MV-4-11 (cell line): ENCODE measurements at places on chromosomes 16 and 17.

DNA sequence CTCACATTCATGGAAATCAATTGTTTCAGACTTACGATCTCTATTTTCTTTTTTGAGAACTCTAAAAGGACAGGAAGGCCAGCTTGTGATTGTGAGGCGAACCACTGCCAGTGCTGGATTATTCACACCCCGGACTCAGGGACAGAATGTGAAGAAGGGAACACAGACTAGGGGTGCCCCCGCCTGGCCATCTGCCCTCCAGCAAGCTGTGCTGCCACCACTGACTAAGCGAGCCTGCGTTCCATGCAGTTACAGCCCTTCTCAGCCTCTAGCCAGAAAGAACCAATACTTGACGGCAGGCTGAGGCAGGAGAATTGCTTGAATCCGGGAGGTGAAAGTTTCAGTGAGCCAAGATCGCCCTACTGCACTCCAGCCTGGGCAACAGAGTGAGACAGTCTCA, 2.8 kb downstream of the HAGH start:
- peak; percentile 54 for DNase-seq

DNA sequence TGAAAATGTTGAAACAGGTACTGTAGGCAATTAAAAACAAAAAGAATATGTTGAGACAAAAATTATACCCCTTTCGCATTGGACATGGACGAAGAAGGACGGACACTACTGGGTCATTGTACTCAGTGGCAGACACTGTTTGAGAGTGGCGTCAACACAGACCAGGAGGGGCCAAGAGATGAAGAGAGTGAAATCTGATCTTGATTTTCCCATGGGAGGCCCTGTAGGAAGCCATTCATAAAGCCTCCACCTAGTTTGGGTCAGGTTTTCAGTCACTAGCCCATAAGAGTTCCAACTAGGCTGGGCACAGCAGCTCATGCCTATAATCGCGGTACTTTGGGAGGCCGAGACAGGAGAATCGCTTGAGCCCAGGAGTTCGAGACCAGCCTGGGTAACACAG, 23.6 kb upstream of the SMURF2 start:
- DNase-seq, result no peak

- no peak for DNase-seq
Measured at GRCh38 chr16:64736857-64737256, 385.0 kb downstream of the CDH11 start.

DNA sequence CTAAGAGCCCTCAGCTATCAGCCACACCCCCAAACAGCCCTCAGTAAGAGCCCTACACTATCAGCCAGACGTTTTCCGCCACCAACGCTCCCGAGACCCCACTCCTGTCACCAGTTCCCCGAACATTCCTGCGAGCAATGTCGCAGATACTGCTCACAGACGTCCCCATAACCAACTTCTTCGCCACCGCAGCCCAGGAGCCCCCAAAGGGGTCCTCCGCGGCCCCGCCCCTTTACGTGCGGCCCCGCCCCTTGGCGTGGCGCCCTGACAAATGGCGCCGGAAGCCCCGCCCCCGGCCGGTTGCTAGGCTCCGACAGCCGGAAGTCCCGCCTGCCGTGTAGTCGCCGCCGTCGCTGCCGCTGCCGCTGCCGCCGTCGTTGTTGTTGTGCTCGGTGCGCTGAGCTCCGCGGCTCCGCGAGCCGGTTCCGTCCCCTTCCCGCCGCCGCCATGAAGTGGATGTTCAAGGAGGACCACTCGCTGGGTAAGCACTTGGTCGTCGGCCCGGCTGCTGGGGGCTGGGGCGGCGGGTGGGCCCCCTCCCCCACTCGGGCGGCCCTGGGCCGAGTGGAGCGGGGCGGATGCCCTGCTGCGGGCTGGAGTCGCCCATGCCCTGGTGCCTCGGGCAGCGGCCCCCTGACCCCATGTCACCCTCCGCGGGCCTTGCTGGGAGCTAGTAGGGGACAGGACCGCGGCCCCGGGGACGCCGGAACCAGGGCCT, at the start of gene GABARAPL2:
TSS of gene GABARAPL2 (plus strand) at position 340 of the 718 bp plus-strand sequence. CDS start at position 448, 108 bp downstream.
- peak; percentile 79 for DNase-seq

- peak; percentile 81 for DNase-seq
Measured at GRCh38 chr16:22861580-22861979, 47.6 kb downstream of the HS3ST2 start.

DNA sequence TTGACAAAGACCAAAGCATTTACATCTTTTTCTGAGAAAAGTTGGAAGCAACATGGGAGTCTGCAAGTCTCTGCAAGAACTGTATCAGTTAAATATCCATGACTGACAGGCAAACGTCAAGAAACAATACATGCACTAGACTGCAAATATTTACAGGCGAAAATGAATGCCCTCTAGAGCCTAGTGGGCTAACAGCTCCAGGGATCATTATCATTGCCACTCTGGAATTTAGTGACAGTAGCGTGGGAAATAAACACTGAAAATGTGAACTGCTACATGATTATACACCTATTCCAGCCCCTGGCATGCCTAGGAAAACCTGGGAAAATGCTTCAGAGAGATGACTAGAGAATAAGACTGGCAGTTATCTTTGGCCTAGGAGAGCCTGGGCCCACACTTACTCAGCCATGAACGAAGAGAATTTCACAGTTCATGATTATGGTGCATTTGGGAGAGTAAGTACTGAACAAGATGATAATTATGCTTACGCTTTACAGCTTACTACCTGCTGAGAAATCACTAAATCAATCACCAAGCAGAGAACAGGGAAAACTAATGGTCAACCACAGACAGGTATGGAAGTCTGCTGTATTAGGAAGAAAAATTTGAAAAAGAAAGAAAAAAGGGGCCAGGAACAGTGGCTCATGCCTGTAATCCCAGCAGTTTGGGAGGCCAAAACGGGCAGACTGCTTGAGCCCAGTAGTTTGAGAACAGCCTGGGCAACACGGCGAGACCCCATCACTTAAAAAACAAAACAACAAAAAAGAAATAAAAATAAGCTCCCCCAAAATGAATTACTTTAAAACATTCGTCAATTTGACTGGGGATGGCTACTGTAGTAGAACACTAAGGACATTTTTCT, 66.6 kb upstream of the CLEC18B start:
- DNase-seq, result no peak

- DNase-seq, result no peak
Measured at GRCh38 chr16:11004351-11004750, 60.0 kb downstream of the CLEC16A start.

DNA sequence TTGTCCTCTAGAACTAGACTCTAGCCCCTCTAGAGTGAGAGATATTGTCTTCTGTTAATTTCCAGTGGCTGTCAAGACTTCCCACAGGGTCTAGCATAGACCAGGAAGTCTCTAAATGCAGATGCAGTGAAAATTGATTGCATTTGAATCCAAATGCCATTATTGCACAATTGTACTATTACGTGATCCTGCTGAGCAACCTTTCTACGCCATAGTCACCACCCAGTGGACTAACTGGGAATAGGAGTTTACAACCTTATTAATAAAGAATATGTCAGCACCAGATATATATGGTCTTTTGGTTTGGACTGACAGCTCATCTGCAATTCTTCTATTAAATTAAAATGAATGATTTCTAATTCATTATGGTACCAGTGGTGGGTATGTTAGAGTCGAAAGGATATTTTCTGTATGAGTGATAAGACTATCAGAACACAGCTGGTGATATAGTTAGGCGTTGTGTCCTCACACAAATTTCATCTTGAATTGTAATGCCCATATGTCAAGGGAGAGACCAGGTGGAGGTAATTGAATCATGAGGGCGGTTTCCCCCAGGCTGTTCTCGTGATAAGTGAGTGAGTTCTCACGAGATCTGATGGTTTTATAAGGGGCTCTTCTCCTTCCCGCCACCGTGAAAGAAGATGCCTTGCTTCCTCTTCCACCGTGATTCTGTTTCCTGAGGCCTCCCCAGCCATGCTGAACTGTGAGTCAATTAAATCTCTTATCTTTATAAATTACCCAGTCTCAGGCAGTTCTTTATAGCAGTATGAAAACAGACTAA, 138.9 kb upstream of the CA10 start:
- DNase-seq, result peak; percentile 32

DNA sequence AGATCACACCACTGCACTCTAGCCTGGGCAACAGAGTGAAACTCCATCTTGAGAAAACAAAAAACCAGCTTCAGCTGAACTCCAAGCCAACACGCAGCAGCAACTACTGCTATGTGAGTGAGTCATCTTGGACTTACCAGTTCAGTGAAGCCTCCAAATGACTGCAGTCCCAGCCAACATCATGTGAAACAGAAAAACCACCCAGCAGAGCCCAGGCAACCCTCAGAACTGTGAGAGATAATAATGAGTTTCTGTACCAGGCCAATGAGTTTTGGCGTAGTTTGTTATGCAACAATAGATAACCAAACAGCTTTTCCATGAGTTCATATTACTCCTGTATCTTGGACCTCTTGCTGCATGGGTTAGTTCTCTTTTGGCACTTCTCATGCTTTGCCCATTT, 23.3 kb downstream of the PHF12 start:
- DNase-seq, result peak; percentile 92
